Effector CD8-positive, alpha-beta T cell (primary cell): ENCODE measurements at places on chromosomes 3 and 15.

DNA sequence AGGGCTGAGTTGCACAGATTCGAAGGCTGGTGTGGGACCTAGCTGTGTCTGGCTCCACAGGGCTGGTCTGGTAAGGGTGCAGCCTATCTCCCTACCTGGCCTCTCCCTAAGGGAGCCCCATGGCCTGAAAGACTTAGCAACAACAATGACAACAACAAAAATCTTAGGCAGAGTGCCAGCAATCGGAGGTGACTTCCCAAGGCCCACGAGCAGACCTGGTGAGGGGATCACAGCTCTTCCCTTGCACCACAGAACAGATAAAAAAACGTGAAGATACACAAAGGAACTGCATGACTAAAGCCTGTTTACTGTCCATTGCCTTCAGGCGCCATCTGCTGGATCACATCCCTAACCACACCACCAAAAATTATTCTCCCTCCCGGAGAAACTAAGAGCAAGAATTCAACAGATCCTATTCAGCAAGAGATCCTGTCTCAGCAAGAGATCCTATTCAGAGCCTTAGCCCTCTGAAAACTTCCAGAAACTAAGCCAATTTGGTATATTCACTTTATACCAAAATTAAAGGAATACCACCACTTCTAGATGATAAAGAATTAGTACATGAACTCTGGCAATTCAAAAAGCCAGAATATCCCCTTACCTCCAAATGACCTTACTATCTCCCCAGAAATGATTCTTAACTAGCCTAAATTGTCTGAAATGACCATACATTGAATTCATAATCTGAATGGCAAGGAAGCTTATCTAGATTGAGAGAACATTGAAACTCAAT, 24.1 kb upstream of the OR5K4 start:
- DNase-seq, result peak; percentile 1

GRCh38 chr3:151445273-151446001, 15.4 kb downstream of the IGSF10 start:
- DNase-seq, result no peak

GRCh38 chr15:39426552-39427532, 154.0 kb upstream of the THBS1 start:
- DNase-seq, result peak; percentile 46

GRCh38 chr3:7843441-7843840, 658.2 kb upstream of the LMCD1 start:
- DNase-seq, result no peak

- DNase-seq, result no peak
Observed at GRCh38 chr3:161413127-161413854, 42.0 kb upstream of the SPTSSB start.

- no peak for DNase-seq
Observed at GRCh38 chr3:165744025-165744424, 93.2 kb downstream of the BCHE start.

DNA sequence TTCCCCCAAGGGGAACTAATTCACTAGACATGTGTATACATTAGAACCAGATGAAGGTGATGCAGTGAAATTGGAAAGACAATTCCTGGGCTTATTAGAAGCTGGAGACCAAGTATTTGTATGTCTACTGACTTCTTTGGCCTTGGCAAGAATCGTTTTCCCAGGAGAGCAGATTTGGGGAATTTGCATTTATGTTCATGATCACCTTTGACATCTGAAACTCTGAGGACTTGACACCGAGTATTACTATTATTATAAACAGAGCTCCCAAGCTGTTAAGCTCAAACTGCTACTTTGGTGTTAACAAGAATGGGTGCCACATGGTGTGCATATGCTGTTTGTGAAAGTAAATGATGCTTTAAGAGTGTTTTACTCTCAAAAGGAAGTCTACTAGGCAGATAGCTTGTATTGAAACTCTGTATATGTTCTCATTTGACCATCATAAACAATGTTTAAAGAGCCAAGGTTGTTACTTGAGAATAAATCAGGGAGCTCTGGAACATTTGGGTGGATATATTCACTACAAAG, 519.8 kb upstream of the GOLIM4 start:
- no peak for DNase-seq

DNA sequence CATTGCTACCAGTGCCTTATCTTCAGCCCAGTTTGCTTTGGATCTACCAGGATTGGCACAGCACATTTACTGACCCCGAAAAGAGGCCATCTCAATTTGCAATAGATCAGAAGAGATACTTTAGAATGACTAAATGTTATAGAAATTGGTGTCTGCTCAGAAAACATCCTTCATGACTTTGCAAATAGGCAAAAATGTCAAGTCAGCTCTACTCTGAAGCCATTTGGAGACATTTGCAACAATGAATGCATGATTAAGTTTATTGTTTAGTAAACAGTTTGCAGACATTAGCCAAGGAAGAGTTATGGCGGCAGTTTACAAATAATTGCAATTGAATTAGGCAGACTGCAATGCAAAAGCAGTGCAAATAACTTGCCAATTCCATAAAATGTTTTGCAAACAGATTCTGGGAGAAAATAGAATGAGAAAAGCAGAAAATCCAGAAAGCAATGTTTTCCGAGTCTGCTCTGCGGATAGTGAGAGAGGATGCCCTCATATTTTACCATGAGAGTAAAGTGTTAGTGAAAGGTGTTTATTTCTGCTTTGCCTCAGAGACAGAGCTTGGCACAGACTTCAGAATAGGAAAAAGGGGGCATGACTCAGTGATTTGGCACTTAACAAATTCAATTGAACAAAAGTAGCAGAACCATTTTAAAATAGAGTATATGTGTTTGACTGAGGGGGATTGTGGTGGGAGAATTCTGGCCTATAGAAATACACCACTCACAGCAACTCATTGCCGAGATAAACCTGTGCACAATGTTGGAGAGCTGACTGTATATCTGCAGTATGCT, 334.9 kb upstream of the NR2F2 start:
- no peak for DNase-seq

GRCh38 chr3:140910860-140911259, 30.8 kb upstream of the SLC25A36 start:
- DNase-seq, result no peak

DNA sequence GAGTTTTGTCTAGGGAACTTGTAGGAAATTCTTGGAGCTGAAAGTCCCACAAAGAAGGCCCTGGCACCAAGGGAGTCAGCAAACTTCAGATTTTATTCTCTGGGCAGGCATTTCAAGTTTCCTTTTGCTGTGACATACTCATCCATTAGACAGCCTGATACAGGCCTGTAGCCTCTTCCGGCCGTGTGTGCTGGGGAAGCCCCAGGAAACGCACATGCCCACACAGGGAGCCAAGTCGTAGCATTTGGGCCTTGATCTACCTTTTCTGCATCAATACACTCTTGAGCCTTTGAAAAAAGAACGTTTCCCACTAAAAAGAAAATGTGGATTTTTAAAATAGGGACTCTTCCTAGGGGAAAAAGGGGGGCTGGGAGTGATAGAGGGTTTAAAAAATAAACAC, 15.0 kb downstream of the TIGIT start:
- DNase-seq, result no peak

DNA sequence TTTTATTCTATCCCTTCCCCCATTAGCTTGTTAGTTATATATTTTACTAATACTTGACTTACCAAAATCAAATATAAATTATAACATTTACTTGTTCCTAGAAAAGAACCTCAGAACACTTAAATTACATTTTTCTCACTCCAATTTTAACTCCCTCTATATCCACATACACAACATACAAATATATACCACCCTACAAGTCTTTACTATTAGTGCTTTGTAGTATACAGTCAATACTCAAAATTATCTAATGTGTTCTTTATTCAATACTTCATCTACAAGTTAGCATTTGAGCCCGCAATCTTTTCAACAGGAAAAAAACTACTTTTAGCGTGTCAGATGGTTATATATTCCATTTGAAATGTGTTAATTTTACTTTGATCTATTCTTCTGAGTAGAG, 100.3 kb downstream of the ADAM10 start:
- DNase-seq, result no peak
